ENCODE measurements at places on chromosomes 12 and 14.

DNA sequence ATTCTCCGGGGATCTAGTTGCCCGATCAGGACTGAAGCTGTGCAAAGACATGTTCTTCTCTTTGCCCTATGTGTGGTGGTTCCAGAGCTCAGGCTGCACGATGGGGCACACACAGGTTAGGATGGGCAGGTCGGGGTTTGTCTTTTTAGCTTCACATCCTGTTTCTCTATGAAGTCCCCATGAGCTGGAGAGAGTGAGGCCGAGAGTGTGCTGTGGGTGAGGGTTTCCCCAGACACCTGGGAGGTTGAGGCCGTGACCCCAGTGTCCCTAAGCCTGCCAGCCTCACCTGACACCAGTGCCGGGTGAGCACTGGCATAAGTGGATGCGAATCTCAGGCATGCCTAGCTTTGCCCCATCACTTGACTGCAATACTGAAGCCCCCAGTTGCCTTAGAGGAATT, 32.9 kb upstream of the IGF1 start:
- DNase-seq = no peak

DNA sequence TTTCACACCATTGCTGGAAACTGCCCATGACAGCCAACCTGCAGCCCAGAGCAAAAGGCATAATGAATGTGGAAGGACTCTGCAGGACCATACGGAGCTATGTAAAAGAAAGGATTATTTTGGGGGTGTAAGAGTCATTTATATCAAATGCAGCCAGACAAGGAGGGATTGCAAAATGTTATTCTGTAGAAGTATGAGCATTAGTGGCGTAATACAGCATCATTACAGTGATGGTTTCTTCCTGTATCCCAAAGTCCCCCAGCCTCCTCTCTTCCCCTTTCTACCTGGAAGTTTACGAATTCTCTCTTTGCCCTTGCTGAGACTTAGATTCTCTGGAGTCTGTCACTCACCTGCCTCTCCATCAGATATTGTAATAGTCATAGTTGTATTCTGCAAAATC, 89.9 kb downstream of the BORCS5 start:
- DNase-seq = no peak

DNA sequence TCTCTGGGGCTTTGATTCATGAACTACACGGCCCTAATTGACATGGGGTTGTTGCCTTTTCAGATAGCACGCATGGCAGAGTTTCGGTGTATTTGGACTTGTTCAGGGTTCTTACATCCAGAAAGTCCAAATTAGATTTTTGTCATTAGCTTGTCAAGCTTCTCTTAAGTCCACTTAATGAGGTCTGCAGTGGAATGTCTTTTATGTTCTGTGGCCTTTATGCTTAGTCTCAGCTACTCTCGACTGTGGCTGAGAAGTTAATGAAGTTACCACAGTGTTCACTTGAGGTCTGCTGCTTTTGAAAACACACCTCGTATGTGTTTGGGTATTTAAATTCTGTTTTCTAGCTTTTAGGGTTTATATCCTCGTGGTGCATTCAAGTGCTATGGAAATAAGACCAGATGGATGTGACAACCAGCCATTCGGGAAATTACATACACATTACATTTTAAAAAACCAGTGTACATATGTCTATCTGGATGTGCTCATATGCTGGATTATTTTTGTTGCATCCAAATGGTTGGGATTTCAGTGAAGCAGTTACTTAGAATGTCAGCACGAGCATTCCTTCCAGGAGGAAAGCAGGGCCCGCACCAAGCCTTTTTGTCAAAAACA, 80.2 kb downstream of the RMST start:
- DNase-seq = no peak

- DNase-seq = no peak
Measured at GRCh38 chr12:73110816-73111215, 838.6 kb downstream of the TRHDE start.

DNA sequence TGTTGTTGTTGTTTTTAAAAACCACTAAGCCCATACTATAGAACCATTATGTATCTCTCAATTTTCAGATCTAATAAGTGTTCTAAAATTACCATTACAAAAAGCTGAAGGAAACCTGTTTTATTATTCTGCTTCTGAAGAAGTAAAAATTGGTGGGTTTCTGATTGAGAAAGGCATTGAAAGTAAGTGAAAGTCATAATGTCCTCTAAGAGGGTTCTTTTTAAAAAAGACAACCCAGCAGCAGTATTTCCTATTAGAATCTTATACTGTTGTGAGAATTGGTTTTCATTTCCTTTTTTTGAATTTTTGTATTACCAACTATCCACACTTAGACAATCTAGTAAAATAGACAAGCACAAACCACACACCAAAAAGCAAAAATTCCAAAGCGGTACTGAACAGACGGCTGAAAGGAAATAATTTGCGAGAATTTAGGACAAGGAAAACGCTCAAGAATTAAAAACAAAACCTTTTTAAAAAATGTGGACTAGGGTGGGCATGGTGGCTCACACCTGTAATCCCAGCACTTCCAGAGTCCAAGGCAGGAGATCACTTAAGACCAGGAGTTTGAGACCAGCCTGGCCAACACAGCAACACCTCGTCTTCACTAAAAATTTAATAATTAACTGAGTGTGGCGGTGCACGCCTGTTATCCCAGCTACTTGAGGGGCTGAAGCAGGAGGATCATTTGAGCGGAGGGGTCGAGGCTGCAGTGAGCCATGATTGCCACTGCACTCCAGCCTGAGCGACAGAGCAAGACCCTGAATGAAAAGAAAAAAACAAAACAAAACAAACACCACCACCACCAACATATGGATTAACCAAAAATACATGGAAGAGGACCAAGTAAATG, 66.7 kb upstream of the AP4S1 start:
- DNase-seq = no peak

GRCh38 chr12:107359382-107359781, 266.0 kb upstream of the CRY1 start:
- DNase-seq = peak; percentile 56

GRCh38 chr12:121968876-121969275, 50.5 kb downstream of the CFAP251 start:
- no peak for DNase-seq

DNA sequence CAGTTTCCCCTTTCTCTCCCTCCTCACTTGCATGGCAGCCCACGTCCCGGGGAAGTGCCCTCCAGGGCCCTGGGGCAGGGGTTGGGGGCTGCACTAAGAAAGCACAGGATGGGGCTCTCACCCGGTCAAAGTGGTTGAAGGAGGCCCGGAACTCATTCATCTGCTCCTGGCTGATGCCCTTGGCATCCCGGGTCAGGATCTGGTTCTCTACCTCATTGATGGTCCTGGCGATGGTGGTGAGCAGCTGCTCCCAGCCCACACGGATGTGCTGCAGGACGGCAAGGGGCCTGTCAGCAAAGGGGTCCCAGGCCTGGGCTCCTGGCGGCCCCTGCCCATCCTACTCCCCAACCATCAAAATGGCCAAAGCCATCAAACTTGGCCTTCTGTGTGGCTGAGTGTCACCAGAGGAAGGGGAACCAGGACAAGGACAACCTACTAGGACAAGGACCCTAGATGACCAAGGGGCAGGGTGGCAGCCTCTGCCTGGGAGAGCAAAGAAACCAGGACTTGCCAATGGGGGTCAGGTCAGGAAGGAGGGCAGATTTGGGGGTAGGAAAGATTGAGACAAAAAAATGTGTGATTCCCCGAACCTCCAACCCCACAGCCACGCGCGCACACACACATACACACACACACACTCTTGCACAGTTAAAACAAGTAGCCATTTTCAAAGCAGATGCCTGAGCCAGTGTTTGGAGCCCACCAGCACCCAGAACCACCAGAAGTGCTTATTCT, 87.1 kb upstream of the ZFP36L1 start:
- DNase-seq = no peak

- DNase-seq = no peak
Measured at GRCh38 chr12:2877953-2878732, 1.1 kb downstream of the RHNO1 start.

GRCh38 chr12:104653730-104654664, 197.2 kb downstream of the CHST11 start:
- DNase-seq = no peak

- DNase-seq = no peak
Measured at GRCh38 chr12:11653215-11653753, 3.8 kb downstream of the ETV6 start.

DNA sequence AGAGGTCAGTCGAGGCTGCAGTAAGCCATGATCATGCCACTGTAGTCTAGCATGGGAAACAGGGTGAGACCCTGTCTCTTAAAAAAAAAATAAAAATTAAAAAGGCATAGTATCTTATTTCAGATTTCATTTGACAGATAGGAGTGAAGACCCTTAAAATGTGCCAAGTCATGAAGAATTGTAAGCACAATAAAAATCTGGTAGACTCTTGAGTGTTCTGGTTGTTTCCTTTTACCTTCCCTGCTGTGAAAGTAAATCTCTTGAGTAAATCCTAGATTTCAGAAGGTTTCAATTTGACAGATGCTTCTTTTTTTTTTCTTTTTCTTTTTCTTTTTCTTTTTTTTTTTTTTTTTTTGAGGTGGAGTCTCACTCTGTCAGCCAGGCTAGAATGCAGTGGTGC, 109.0 kb downstream of the ESR2 start:
- DNase-seq = no peak

DNA sequence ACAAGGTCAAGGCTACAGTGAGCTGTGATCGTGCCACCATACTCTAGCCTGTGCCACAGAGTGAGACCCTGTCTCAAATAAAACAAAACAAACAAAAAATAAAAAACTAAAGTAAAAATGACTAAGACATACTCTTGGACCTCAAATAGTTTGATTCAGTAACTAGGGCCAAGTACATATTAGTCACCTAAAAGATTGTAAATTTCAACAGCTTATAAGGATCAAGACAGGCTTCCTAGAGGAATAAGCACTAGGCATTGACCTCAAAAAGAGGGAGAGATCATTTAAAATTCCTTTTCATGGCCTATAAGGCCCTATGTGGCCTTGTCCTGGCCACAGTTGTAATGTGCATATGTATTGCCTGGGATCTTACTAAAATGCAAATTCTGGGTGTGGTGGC, 46.0 kb upstream of the CHST11 start:
- DNase-seq = no peak
